Ovary (tissue), 10 donors: ENCODE measurements at places on chromosomes 11 and 22. TPM values are rescaled to one million over a fixed set of nuclear protein-coding genes. Genes with fewer than 3 reads are reported as not detected.

The SMC1B gene
- not detected for polyA plus RNA-seq

The RIN1 gene
- polyA plus RNA-seq, result 3.5 TPM

The TEX12 gene
- polyA plus RNA-seq, result 0.11 TPM

The OR8H3 gene
- not detected for polyA plus RNA-seq

The MIOX gene
- not detected for polyA plus RNA-seq

The LIF gene
- polyA plus RNA-seq, result 1.1 TPM

The P2RY2 gene
- 1.0 TPM for polyA plus RNA-seq

The CD3E gene
- polyA plus RNA-seq, result 11.0 TPM

The PANX3 gene
- polyA plus RNA-seq, result not detected

The SLC22A9 gene
- not detected for polyA plus RNA-seq

The MOGAT2 gene
- not detected for polyA plus RNA-seq
